ENCODE measurements at places on chromosomes 1 and 21. TPM values are rescaled to one million over a fixed set of nuclear protein-coding genes. Genes with fewer than 3 reads are reported as not detected.

Gene ZNF648
- not detected for total RNA-seq

Gene USP24
- total RNA-seq: 71.7 TPM

Gene PADI2
- total RNA-seq: under 0.01 TPM

Gene SPRR5
- total RNA-seq: not detected

Gene TNFAIP8L2
- 0.11 TPM for total RNA-seq

Gene REN
- total RNA-seq: 0.11 TPM

Gene KRTAP11-1
- total RNA-seq: not detected

Gene DMRTB1
- not detected for total RNA-seq

Gene SH2D1B
- not detected for total RNA-seq

Gene VCAM1
- total RNA-seq: 0.43 TPM

Gene TNFSF4
- 1.4 TPM for total RNA-seq

Gene ELAPOR1
- under 0.01 TPM for total RNA-seq

Gene E2F2
- 0.43 TPM for total RNA-seq

Gene PFKFB2
- total RNA-seq: 0.98 TPM

Gene KAZN
- total RNA-seq: 0.69 TPM

Gene C1orf159
- total RNA-seq: 6.1 TPM

Gene NUDC
- total RNA-seq: 15.1 TPM

Gene DMBX1
- not detected for total RNA-seq

Gene IGSF3
- total RNA-seq: 40.5 TPM

Gene HSPA6
- 0.22 TPM for total RNA-seq

Gene LCE1E
- total RNA-seq: not detected

Gene NUP210L
- 0.17 TPM for total RNA-seq

Gene ADORA3
- total RNA-seq: not detected

Gene NVL
- 29.3 TPM for total RNA-seq

Gene LAMC2
- total RNA-seq: 0.09 TPM

Gene OR6N1
- total RNA-seq: not detected

Gene SLC37A1
- 10.0 TPM for total RNA-seq

Gene S100A9
- not detected for total RNA-seq

Gene CD48
- total RNA-seq: not detected

Gene S100A7
- total RNA-seq: not detected

All from dermis lymphatic vessel endothelial cell (primary cell).